Hepatic stellate cell (primary cell): ENCODE measurements at places on chromosomes 13 and 19.

DNA sequence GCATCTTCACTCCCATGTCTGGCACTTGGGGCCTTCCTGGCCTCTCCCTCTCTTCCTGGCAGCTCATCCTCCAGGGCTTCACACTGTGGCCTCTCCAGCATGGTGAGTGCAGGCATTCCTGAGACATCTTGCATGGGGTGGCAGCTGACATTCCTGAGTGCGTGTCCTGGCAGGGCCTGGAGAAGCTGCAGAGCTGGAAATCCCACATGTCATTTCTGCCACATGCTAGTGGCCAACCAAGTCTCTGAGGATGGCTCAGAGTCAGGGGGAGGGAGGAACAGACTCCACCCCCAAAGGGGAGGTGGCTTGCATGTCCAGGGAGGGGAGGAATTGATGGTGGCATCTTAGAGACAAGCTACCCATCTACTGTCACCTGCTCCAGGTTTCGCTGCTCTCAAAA is 41.6 kb upstream of the AMER2 start:
- DNase-seq, result peak; percentile 17

GRCh38 chr19:49851456-49852259 is 699 bp downstream of the PTOV1 start:
- peak; percentile 38 for DNase-seq

DNA sequence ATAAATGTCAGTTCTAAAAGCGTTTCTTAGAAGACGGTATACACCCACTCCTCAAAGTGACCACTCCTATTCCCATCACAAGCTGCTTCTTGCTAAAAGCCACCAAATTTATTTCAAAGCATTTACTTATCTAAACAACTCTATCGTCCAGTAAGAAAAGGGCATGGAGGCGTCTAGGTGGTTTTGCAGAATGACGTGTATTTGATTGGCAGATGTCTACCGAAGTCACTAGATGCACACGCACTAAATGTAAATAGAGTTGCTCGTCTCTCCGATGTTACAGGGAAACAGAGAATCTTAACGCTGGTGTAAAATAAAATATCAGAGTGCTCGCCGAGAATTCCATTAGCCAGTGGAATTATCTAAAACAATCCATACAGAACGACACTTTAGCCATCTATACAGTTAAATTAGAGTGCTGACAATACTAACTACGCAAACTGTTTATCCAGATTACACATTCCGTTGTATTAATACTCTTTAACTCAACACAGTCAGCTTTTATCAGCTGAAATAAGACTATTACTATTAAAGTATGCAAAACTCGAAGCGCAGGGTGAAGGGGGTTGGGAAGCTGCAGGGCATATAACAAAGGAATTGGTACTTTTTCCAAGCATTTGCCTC is 1.9 kb downstream of the KLF12 start:
- DNase-seq, result no peak

DNA sequence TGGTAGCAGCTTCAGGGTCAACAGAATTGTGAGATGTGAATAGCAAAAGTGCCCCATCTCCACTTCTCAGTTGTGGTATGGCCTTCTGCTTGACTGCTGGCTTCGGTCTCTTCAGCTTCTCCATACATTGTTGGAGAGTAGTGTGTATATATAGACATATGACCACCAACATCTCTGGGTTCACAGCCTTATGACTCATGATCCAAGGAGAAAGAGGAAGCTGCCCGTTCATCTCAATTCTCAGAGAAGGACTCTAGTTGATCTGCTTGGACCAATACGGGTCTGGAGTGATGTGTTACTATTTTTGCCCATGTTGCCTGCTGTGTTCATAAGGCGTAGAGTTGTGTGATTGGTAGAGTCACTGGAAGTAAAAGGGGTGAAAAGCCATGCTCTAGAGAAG is 3.6 kb upstream of the COMMD6 start:
- no peak for DNase-seq

- DNase-seq, result peak; percentile 31
Measured at GRCh38 chr13:110354715-110355473, 47.8 kb downstream of the COL4A2 start.

DNA sequence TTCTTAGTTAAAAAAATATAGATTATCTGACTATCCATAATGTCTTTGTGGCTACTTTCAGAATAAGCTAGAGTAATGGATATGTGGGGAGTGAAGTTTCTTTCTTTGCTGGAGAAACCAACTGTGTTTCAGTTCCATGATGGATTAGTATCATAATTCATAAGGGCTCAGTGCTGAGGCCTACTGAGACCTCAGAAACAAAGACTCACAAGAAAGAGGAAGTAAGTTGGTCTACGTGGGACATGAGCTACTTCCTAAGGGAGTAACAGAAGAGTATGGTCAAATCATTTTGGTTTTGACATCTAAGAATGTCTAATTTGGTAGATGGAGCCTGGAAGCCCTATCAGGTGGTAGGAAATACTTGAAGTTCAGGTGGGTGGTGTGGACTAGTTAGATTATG is 99.0 kb upstream of the HTR2A start:
- DNase-seq, result no peak

DNA sequence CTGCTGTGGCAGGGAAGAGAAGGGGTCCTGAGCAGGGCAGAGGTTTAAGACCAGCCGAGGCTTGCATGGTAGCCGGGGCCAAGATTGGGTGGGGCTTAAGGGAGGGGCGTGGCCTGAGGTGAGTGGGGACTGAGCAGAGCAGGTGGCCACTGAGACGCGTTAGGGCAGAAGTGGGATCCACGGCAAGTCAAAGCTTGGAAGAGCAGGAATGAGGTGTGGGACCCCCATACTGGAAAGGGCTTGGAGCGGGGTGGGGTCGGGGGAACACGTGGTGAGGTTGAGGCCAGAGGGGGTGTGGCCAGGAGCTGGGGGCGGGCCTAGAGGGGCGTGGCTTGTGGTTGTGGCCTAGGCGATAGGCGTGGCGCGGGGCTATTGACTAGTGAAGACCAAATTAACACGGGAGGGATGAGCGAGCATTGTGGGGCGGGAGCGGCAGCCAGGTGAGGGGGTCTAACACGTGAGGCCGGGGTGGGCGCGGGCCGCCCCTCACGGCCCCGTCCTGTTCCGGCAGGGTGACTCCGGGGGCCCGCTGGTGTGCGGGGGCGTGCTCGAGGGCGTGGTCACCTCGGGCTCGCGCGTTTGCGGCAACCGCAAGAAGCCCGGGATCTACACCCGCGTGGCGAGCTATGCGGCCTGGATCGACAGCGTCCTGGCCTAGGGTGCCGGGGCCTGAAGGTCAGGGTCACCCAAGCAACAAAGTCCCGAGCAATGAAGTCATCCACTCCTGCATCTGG is 3.3 kb downstream of the CFD start:
- DNase-seq, result peak; percentile 84

DNA sequence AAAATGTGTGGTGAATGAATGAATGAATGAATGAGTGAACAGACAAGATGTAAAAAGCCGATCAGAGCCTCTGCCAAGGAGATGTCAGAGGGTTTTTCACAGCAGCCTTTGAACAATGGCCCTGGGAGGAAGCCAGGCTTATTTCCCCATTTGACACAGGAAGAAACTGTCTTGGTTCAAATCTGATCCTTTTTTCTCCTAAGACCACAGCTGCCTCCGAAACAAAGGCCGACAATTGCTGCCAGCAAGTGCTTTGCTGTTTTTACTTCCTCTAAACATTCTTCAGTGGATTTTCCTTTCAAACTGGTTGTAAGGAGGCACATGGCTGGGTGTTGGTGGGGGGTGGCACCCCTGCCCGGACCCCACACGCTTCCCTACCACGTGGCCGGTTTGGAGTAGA is 44.2 kb upstream of the HOMER3 start:
- DNase-seq, result no peak

DNA sequence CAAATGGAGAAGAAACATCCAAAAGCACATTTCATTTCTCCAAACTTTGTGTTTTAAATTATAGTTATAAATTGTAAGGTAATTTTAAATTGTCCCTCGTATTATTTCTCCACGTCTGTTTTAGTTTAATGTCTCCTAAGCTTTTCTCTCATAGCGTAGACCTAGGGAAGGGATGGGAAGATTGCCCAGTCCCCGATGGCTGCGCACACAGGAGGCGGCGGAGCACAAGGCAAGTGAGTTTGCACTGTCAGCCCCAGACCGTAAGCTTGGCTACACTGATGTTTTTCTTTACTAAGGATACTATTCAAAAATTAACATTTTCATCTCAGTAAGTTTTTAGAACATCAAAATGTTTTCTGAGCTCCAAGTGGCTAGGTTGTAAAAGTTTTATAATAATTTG is 72.3 kb downstream of the GPR12 start:
- no peak for DNase-seq

DNA sequence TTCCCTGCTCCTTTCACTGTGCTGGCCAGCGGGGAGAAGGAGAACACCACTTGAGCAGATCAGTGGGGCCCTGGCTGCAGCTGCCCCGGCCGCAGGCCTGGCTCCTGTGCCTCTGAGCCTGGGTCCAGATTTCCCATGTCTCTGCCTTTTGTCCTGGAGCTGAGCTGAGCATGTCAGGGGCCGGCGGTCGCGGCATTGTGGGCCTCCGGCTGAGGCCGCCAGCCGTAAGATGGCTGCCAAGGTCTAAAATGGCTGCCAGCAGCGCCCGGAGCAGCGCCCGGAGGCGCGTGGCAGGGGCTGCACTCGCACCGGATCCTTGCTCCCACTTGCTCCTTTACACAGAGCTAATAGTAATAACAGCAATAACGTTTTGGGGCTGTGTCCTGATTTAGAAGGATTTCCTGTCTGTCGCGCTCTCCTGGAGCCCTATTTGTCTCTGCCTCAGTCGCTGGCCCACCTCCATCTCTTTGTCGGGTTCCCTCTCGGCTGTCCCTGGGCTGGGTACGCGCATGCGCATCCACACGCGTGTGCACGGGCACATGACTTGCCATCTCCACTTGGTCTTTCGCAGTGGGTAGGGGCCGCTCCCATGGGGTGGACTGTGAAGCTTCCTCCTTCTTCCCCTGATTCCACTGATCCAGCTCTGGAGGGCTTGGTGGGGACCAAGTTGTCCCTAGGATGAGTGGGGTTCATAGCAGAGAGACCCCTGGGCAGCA is 32.1 kb downstream of the LYL1 start:
- DNase-seq, result no peak

DNA sequence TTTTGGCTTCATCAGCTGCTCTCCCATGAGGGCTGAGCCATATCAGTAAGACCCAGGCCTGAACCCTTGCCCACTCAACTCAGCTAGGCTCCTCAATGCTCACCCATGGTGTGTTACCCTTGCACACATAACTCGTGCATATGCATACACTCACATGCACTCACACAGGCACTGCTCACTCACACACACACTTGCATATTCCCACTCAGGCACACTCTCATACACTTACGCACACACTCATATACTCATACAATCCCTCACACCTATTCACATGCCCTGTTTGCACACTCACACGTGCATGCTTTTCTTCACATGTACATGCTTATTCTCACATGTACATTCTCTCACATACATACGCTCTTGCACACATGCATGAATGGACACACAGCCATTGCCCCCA is 93.8 kb downstream of the SLC7A1 start:
- DNase-seq, result no peak

DNA sequence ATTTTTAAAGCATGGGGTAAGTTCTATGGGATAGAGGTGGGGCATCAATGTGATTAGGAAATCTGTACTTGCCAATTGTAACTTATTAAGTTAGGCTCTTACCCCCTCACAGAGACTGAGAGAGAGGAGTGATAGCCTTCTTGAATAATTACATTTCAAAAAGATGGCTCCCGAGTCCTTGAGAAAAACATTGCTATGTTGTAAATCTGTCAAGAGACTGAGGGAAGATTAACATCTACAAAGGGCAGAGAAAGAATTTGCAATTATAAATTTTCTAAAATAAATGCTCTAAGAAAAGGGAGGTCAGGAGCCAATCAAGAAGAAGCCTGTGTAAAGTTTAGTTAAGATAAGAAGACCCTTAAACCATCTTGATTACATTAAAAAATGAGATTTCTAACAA is 1570.8 kb downstream of the OLFM4 start:
- DNase-seq, result no peak

- no peak for DNase-seq
Measured at GRCh38 chr19:30388327-30388726, 16.1 kb downstream of the ZNF536 start.

DNA sequence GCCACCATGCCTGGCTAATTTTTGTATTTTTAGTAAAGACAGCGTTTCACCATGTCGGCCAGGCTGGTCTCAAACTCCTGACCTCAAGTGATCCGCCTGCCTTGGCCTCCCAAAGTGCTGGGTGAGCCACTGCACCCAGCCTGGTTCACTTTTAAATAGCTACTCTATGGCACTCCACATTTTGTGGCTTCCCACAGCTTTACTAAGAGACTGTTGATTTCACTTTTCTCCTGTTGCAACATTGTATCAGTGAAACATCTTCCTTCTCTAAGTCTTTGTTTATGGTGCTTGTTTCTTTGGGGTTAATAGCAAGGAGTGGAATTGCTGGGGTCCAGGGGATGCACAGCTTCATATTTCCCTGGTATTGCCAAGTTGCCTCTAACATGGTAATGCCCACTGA is 12.3 kb downstream of the TMEM38A start:
- DNase-seq, result no peak

GRCh38 chr19:14139944-14140343 is 3.6 kb upstream of the ASF1B start:
- DNase-seq, result no peak

DNA sequence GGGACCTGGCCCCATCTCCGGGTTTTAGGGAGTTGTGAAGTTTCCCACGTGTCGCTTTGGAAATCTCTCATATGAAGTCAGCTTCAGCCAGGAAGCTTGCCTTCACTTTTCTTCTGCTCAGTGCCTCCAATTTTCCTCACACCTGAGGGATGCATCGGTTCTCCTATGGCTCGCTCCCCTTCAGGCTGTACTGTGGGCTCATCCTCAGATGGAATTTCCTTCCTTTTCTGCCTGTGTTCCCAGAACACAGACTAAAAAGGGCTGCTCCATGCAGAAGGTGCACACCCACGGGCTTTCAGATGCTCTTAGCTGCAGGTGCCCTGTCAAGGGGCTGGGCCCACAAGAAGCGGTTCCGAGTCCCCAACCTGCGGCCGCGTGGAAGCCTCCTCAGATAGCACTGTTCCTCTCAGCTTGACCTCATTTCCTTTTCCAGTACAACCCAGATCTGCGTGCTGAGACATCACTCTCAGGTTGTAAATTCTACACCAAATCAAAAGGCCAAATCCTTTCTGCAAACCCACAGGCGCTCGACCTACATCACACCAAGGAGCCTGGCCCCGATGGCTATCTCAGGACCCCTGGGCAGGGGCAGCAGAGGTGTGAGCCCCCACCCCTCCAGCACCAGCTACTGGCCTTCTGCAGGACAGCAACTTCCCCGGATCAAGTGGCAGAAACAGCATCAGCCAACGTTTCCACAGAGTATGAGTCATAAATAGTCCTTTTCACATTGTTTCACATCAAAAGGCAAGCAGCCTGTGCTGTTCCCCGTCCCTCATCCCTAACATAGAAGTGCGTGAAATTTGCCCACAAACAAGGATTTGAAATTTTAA is 275.9 kb downstream of the ZNF536 start:
- DNase-seq, result no peak

- no peak for DNase-seq
Measured at GRCh38 chr19:23882493-23882892, 32.2 kb upstream of the ZNF726 start.

- DNase-seq, result no peak
Measured at GRCh38 chr13:98664047-98664446, 87.1 kb upstream of the STK24 start.

GRCh38 chr13:72686766-72687165 is 40.7 kb downstream of the MZT1 start:
- peak; percentile 3 for DNase-seq
